ENCODE measurements at places on chromosomes 7 and 10.

- DNase-seq = no peak
Measured at GRCh38 chr10:32622409-32622808, 176.5 kb downstream of the CCDC7 start.

GRCh38 chr10:28684986-28685580, 7.8 kb downstream of the BAMBI start:
- no peak for DNase-seq

GRCh38 chr10:132645247-132645530, 107.6 kb downstream of the INPP5A start:
- no peak for DNase-seq

DNA sequence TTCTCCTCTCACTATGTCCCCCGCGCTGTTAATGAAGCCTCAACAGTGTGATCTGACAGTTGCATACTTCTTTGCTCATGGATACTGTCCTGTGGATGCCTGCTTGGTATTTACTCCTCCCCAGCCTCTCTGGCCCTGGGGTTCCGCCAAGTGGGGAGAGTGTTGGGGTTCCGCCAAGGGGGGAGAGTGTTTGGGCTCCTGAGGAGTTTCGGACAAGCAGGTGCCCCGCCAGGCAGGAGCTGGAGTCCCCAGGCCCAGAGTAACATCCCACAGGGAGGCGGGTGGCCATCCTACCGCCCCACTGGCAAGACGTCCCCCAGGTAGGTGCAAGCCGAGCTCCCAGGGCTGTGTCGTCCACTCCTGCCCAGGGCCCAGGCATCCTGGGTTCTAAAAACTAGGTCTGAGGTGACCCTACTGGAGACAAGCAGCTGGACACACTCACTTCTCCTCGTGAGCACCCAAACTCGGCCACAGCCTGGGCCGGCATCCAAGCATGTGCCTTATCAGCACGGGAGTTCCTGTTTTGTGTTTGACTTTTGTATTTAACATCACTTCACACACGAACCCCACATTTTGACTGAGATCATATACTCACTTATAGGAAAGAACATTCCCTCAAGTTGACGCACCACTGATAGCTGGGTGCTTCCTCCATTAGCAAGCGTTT, 34.2 kb downstream of the CAMK2B start:
- no peak for DNase-seq

- no peak for DNase-seq
Measured at GRCh38 chr7:51278797-51279196, 37.8 kb downstream of the COBL start.

DNA sequence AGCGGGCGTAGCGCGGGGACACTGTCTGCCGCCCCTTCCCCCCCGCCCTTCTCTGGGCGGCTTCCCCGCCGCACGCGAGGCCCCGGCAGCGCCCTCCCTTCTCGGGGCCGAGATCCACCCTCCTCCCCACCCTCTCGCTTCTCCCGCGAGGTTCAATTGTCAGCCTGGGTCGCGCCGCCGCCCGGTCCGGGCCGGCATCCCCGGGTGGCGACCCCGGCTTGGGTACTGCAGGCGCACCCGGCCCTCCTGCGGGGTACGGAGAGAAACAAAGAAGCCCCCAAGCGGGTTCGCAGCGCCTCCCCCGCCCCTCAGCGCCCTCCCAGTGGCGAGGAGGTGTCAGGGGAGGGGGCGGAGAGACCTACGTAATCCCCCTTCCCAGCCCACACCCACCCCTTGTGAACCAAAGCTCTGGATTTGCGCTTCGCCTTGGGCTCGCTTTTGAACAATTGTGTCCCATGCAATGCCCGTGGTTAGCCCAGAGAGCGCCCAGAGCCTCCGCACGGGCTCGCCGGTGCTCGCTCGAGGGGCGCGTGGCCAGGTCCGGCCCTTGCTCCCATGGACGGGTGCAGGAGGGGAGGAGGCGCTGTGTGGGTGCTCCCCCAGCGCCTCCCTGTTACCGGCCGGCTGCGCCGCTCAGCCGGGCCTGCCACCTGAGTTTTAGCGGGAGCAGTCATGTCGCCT, 634 bp downstream of the HECW1 start:
- DNase-seq = no peak

DNA sequence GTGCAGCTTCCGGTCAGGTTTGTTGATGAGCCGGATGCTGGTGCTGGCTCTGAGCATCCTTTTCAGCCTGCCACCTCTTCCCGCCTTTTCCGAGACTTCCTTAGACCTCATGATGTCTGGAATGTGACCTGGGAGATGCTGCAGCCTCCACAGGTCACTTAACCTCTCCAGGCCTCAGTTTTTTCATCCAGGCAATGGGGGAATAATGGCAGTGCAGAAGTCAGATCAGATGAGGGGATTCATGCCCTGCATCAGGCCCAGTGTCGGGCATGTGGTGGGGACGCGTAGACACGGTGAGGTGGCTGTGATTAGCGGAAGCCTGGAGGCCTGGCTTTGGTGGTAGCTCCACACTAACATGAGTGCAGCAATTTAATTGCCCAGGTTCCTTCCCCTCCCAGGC, 24.6 kb downstream of the PFKFB3 start:
- no peak for DNase-seq

GRCh38 chr10:79311581-79312407, 35.5 kb upstream of the PPIF start:
- DNase-seq = no peak

- no peak for DNase-seq
Measured at GRCh38 chr10:113751181-113751732, at the start of gene PLEKHS1. Gene PLEKHS1, plus strand, starts transcription at chr10:113751682. Its CDS starts 3,596 bp downstream, at chr10:113755278.

- no peak for DNase-seq
Measured at GRCh38 chr10:14608381-14609001, 166.2 kb downstream of the FAM107B start.

DNA sequence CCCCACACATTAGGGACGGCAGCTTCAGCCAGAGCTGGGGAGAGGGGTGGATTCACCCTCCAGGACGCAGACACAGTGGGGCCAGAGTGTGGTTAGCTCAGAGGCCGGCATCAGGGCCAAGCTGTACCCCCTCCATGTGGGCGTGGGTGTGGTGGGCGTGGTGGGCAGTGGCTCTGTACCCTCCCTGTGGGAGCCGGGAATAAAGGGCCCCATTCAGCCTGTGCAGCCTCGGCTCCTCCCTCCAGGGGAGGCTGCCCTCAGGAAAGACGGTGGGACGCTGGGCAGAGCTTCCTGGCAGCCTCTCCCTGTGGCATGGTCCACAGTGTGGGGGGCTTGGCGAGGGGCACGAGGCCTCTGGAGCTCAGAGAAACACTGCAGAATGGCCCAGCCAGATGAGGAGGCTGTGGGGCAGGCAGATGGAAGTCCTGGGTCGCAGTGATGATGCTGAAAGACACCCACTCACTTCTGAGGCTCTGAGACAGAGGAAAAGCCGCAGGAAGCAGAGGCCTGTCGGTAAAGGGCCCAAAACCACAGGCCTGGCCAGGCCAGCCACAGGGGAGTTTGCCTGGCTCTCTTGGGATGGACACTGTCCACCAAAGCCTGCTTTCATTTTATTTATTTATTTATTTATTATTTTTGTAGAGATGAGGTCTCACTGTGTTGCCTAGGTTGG, 108.0 kb downstream of the SH3PXD2A start:
- DNase-seq = no peak

- DNase-seq = no peak
Measured at GRCh38 chr10:48940372-48940771, 732 bp upstream of the LRRC18 start.

GRCh38 chr7:19351341-19352304, 206.4 kb upstream of the FERD3L start:
- DNase-seq = no peak
